ENCODE measurements at places on chromosomes 2 and 18.

- DNase-seq: no peak
Observed at GRCh38 chr2:238986491-238987351, 138.8 kb downstream of the TWIST2 start.

DNA sequence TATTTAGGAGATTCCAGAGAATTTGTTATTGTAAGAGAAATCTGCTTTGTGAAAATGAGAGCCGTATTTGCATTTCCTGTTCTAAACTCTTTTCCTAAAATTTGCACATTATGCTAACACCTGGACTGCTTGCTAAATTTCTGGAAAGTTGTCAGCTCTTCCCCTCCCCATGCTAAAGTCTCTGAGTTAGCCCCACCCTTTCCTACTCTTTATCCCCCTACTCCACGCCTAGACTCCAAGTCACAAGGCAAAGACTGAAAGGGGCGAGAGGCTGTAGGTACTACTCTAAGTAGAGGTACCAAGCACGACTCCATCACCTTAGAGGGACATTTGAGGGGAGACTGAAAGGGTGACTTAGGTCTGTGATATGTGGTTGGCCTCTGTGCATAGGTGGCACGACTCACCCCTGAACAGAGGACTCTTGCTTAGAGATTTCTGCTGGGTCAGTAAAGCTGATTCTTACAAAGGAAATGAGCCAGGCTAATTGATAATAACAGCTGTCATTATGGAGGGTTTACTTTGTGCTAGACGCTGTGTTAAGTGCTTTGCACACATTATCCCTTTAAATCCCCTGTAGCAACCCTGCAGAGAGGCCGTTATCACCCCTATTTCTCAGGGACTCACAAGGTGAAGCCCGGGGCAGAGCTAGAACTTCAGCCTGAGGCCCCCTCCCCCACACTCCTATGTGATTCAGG, 373.5 kb downstream of the EN1 start:
- DNase-seq: no peak

- DNase-seq: no peak
Observed at GRCh38 chr2:61910603-61911002, 5.1 kb downstream of the COMMD1 start.

DNA sequence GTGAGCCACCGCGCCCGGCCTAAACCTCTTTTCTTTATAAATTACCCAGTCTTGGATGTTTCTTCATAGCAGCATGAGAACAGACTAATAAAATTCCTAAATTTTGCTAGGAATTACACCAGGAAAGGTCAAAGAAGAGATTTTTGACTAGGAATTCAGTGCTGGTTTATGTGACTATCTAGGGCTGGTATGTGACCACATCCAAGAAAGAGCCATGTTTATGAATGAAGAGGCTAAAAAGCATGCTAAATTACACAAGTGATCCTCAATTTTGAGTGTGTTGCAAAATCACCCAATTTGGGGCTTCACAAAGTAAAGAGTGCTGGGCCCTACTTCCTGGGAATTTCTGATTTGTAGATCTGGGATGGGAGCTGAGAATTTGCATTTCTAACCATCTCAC, 123.6 kb downstream of the CSRNP3 start:
- DNase-seq: no peak

GRCh38 chr18:31657823-31658669, 26.3 kb downstream of the B4GALT6 start:
- DNase-seq: peak; percentile 2

DNA sequence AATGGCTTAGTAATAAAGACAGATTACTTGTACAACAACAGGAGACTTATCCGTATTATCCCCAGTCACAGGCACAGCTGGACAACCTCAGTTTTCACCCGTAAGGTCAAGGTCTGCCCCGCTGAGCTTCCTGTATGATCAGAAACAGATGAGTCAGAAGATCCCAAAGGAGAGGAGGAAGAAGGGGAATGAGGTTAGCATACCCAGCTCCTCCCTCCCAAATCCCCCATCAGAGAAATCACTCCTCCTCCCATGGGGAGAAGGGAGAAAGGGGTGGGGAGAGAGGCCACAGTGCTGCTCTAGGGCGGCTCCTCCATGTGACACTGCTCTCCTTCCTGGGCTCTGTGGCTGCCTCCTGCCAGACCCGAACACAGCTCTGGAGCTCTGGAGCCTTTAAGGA, 53.8 kb upstream of the SPTBN1 start:
- no peak for DNase-seq

- no peak for DNase-seq
Observed at GRCh38 chr2:226312155-226312554, 487.5 kb downstream of the IRS1 start.

DNA sequence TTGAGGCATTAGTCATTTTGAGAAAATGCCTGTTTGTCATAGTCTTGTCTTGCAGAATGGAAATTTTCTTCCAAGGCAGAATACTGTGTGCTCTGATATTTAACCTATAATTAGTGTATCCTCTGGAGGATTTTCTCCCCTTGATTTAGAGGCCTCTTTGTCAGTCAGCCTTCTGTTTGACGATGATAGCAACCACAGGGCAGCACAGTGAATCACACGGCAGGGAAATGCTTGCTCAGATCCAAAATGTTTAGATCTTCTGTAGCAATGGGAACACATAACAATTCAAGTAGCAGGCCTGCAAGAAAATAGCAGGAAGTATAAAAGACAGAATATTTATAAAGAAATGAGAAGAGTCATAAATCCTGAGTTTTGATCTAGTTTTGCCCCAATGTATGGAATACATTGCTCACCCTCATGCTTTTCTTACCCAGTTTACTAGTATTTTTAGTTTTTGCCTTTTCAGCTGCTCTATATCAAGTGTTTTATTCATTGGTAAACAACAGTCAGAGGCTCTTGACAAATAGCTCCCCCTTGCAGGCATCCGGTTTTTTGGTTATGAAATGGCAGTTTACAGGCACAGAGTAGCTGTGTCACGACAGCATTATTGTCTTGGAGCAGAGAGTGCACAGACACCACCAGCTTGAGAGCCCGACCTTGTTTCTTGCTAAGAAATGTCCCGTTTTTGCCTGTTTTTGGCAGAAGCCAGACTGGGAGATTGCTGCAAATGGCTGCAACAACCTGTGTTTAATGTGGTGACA, 185.1 kb downstream of the MYO3B start:
- no peak for DNase-seq

DNA sequence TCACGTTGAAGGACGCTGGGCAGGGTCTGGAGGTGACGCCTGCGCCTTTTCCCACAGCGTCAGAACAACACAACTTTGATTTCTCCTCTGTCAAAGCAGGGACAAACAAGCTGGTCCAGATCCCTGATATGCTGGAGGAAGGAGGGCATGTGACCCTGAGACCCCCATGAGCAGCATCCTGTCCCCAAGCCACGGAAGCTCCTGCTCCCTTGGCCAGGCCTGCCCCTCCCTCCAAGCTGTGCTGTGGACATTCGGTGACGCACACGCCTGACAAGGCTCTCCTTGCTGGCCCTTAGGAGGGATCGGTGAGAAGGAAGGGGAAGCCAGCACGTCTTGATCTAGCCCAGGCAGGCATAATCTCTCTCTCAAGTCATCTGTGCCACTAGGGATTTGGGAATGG, 11.3 kb downstream of the MLPH start:
- DNase-seq: no peak

DNA sequence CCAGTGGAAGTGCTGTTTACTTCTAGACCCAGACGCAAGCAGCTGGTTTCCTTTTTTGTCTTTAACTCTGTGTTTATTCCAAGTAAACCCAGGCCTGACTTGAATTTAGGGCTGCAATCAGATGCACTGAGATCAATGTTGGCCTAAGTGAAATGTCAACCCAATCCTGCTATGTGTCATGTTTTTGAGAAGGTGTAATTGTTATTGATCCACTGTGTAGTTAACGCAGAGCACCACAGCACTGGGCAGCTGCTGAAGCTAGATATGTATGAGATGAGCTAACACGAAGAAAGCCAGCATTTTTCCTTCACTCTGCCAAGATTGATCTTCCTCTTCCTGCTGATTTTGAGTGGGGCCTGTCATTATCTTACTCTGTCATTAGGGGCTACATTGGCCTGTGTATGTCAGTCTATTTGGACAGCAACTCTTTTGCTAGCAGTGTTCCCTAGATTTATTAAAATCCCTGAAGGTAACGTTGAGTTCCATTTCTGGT, 18.9 kb upstream of the DLX1 start:
- no peak for DNase-seq

DNA sequence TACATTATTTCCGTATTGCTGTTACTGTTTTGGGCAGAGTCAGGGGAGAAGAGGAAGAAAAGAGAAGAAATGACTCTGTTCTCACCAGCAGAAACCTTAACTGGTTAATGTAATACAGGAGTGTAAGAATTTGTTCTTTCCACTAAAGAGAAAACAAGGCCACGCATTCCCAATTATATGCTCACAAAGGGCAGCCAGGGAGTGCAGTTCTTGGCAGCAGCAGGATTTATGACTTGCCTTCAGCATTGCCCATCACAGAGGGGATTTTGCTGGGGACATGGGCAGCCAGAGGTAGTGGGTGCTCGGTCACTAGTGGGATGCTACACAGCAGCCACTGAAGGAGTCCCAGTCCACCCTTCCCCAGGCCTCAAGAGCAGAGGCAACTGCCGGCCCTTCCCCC, 18.4 kb downstream of the MREG start:
- no peak for DNase-seq

DNA sequence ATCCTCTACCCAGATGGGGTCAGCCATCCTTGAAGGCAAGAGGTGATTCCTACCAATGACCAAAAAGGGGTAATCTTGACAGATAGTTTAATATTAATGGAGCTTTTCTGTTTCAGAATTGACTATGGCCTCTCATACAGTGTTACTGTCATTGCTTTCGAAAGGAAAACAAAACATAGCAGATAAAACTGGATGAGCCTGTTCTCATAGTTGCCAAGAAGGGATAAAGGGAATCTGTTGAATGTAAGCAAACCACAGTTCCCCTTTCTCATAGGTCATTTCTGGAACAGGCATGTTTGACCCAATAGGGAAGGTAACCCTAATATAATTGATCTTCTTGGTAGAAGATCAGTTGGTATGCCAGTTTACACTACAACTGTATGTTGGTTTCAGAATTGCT, 1.6 kb downstream of the RAB27B start:
- DNase-seq: no peak

- DNase-seq: no peak
Observed at GRCh38 chr2:70793450-70793849, 3.0 kb upstream of the FIGLA start.

- DNase-seq: no peak
Observed at GRCh38 chr2:12091201-12091806, 344.9 kb downstream of the LPIN1 start.

DNA sequence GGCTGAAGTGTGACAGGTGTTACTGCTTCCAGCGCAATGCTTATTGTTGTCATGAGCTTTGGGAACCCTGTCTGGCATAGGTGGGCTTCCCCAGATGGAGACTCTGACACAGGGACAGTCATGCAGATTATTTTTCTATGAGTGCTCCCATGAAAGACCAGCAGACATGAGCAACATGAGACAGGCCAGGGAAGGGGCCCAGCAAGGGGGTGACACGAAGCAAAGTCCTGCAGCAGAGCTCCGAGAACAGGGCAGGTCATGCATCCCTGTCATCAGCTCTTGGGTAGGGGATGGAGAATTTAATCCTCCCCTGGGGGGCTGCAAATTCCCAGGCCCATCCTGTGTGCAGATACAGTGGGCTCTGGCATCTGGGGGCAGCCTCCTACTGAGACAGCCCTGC, 77.4 kb downstream of the CTAGE1 start:
- DNase-seq: no peak

DNA sequence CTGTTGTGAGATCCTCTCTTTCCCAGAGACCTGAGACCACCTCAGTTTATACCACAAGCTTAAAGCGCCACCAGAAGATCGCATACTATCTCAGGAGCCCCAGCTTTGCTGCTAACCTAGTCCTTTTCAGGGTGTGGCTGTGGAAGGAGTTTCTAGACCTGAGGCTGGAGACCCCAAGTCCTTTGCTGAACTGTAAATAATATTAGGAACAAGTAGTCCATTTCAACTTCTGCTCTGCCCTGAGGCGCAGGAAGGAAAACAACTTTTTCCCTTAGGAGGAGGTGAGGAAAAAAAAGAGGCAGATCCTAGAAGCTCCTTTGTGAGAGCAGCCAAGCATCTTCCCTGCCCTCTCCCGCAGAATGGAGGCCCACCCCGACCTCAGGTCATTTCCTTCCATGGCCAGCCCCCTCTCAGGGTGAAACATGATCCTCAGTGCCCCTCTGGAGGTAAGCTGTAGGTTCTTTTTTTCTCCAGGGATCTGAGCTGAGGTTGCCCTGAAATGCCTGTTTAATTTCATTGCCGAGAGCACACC, 122.8 kb upstream of the LGALSL start:
- no peak for DNase-seq

- no peak for DNase-seq
Observed at GRCh38 chr2:66443186-66443978, 8.5 kb downstream of the MEIS1 start.

- no peak for DNase-seq
Observed at GRCh38 chr18:7601246-7601615, 34.1 kb downstream of the PTPRM start.

DNA sequence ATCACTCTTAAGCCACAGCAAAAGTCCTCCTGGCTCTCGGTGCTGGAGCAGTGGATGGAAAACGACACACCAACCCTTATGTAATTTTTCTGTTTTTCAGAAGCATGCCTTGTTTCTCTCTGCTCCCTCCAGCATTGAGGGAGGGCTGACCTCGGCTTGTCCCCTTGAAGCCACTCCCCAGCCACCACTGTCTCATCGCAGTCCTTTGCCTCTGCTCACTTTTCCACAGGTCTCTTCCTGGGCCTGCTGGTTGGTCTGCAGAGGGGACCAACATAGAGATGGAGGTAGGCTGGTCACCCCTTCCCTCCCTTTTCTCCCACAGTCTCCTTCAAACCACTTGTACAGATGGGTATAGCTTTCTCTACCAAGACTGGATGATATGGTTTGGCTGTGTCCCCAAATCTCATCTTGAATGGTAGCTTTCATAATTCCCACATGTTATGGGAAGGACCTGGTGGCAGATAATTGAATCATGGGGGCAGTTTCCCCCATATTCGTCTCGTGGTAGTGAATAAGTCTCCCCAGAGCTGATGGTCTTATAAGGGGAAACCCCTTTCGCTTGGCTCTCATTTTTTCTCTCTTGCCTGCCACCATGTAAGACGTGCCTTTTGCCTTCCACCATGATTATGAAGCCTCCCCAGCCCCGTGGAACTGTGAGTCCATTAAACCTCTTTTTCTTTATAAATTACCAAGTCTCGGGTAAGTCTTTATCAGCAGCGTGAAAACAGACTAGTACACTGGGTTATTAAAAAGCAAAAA, 14.3 kb upstream of the RIOK3 start:
- no peak for DNase-seq

GRCh38 chr2:233429175-233429897, 75.0 kb downstream of the DGKD start:
- no peak for DNase-seq

GRCh38 chr2:143632751-143633374, 503.6 kb downstream of the ARHGAP15 start:
- no peak for DNase-seq

GRCh38 chr2:52955079-52955478, 812.5 kb upstream of the CHAC2 start:
- no peak for DNase-seq

DNA sequence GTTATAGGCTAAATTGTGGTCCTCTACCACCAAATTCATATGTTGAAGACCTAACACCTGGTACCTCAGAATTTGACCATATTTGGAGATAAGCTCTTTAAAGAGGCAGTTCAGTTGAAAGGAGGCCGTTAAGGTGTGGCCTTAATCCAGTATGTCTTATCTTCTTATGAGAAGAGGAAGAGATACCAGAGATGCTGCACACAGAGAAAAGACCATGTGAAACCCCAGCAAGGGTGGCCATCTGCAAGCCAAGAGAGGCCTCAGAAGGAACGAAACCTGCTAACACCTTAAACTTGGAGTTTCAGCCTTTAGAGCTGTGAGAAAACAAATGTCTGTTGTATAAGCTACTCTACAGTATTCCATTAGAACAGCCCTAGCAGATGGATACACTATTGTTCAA, 528.1 kb upstream of the DCC start:
- DNase-seq: no peak

Measured in stimulated activated CD4-positive, alpha-beta T cell treated with anti-CD3 and anti-CD28 coated beads, Interleukin-1b, Interleukin-23, amount 100 ng/mL, for 1 hour (primary cell).